Activated naive CD4-positive, alpha-beta T cell treated with anti-CD3 and anti-CD28 coated beads for 36 hours (primary cell): ENCODE measurements at places on chromosomes 13 and 19.
A peak's percentile ranks its signal among the peaks of the same experiment; 100 is the strongest.

GRCh38 chr19:30406220-30407067 lies 34.3 kb downstream of the ZNF536 start:
- H3K4me3 ChIP-seq = no peak overlapping the region
- H3K27ac ChIP-seq = no peak overlapping the region
- no peaks in the 10 kb centered on the region for H3K27me3 ChIP-seq
- no peaks in the 10 kb centered on the region for H3K4me1 ChIP-seq
- no peak for DNase-seq

- peak; percentile 42 for DNase-seq
- peaks cover 50% of the 10 kb centered on the region for H3K27me3 ChIP-seq
- H3K36me3 ChIP-seq = no peaks in the 10 kb centered on the region
These were observed at the start of gene KIRREL2 for GRCh38 chr19:35856546-35857149. KIRREL2 (plus strand) TSS chr19:35856911; CDS start chr19:35857120, 209 bp downstream.

DNA sequence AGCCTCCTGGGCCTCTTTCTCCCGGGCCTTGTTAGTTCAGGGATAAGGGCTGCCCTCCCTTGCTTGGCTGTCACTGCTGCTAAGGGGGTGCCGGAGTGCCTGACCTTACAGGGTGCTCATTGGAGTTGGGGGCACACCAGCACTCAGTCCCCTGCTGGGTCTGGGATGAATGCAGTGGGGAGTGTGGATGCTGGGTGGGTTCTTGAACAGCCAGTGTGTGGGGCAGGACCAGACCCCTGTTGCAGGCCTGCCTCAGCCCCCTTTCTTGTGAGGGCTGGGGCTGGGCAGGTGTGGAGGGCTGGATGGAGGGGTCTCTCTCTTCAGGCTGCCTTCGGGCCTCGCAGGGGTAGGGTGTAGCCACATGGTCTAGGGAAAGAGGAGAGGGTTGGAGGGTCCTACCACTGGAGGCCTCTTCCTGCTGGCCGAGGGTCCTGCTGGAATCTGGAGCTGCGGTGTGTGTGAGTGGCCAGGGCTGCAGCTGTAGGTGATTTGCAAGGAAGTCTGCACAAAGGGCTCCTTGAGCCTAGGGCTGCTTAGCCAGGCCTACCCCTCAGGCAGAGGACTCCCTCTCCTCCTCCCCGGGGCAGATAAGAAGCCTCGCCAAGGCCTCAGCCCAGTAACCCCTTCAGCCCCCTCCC lies 3.2 kb downstream of the CEBPA start:
- no peak overlapping the region for H3K4me3 ChIP-seq
- no peak overlapping the region for H3K27ac ChIP-seq
- H3K27me3 ChIP-seq = peaks cover 24% of the 10 kb centered on the region
- no peaks in the 10 kb centered on the region for H3K36me3 ChIP-seq

- no peaks in the 10 kb centered on the region for H3K27me3 ChIP-seq
- H3K27ac ChIP-seq = peak overlapping the region; percentile 77
- peaks cover 84% of the 10 kb centered on the region for H3K4me1 ChIP-seq
- peak; percentile 44 for DNase-seq
These were observed 73.2 kb upstream of the DOCK9 start for GRCh38 chr13:99050983-99051488.

- H3K4me3 ChIP-seq = no peak overlapping the region
- no peaks in the 10 kb centered on the region for H3K36me3 ChIP-seq
- H3K27ac ChIP-seq = no peak overlapping the region
- H3K4me1 ChIP-seq = no peaks in the 10 kb centered on the region
- no peaks in the 10 kb centered on the region for H3K27me3 ChIP-seq
These were observed 625.5 kb upstream of the MIR17HG start for GRCh38 chr13:90721937-90722336.
